ENCODE measurements at places on chromosomes 2 and 18.

DNA sequence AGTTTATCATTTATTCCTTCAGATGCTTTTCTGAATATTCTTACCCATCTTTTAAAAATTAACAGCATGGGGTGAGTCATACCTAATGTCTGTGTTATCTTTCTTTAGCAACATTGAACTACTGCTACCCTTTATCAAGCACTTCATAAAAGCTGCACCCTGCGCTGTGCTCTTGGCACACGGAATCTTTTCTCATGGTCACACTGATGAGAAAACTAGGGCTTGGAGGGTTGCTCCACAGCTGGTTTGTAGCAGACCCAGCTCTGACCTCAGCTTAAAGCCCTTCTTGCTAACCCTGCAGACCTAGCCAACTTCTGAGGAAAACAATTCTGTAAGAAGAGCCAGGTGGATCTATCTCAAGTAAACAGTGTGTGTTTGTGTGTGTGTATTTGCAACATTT is 106.3 kb downstream of the RNF144A start:
- no peak for DNase-seq

GRCh38 chr2:175025946-175026345 is 20.8 kb upstream of the CHN1 start:
- no peak for DNase-seq

DNA sequence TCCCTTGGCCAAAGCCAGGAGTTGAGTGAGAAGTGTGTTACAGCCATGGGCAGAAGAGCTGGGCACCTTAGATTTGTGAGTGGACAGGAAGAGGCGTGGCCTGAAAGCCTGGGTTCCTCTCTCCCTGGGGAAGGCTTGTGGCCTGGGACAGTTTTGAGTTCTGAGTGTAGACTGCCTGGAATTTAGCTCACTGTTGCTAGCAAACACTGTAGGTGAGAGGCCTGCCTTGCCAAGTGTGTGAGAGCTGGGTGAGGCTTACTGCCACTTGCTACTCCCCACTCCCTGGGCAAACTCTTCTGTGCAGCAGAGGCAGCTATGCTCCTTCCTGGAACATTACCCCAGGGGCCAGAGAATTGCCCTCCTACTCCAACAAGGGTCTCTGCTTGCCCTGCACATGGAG is 150.0 kb upstream of the GALNT5 start:
- no peak for DNase-seq

GRCh38 chr2:64669288-64669687 is 15.6 kb upstream of the SERTAD2 start:
- DNase-seq: no peak

DNA sequence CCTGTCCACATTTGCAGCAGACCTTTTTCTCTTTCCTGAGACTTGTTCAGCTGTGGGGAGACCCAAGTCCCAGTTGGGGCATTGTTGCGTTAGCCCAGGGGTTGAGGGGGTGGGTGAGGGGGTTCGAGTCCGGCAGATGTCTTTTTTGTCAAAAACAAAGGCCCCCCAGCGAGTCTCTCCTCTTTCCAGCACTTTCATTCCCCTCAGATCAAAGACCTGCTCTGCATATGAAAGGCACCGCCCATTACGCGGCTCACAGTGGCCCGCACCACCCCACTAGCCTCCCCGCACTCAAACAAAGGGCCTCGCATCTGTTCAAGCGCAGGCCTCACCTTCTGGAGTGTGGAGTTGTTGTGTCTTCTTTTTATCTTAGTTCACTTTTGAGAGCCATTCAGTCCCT is 25.2 kb downstream of the TRABD2A start:
- DNase-seq: no peak

- no peak for DNase-seq
These were observed 96.0 kb upstream of the OTOS start for GRCh38 chr2:240236217-240237111.

DNA sequence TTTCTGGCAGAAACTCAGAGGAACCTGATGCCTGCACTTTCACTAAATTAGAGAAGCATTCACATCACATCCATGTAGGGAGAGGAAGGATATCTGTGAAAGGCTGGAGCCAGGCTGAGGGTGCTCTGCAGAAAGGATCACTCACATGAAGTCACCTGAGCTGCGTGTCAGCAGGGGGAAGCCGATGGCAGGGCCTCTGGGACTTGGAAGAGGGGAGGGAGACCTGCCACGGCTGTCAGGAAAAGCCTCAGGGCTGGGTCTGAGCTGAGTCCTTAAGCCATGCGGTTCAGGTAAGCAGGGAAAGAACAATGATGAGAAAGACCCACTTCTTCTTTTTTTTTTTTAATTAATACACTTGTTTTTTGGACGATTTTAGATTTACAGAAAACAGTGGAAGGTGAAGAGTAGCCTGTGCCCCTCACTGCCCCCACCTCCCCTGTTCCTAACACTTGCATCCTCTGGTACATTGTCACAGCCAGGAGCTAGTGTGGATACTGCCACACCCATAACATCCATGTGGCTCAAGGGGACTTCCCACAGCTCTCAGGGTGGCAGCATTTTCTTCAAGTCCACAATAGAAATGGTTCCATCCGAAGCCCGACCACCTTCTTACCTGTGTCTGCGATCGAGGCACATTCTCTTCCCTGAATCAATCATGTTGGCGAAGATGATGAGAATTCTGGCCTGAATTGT is 156.5 kb upstream of the TPO start:
- no peak for DNase-seq

DNA sequence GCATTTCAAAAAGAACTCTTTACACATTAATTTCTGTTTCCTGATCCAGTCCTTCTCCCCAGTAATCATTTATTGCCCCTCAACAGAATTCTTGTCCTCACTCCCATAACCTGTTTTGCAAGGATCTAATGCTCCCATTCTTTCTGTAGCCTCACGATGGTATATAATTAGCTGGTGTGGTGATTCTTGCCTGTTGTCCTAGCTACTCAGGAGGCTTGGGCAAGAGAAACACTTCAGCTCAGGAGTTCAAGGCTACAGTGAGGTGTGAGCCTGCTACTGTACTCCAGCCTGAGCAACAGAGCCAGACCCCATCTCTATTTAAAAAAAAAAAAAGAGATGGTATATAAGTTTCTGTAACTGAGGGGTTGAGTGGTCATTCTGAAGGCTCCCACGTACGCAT is 7.7 kb upstream of the TRAPPC8 start:
- no peak for DNase-seq

DNA sequence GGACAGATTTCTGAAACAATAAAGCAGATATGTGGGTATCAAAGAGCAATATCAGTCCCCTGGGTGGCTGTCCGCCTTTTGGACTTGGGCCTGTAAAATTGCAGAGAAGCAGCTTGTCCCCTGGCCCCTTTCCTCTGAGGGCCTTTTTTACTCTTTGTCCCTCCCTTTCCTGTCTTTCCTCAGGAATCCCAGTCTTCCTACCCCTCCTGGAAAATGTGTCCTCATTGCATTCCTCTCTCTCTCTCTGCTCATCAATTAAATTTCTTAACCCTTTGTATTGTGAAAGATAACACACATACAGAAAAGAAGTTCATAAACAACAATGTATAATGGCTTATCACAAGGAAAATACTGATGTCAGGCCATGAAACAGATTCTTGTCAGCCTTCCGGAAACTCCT is 3.0 kb upstream of the GRB14 start:
- DNase-seq: no peak

DNA sequence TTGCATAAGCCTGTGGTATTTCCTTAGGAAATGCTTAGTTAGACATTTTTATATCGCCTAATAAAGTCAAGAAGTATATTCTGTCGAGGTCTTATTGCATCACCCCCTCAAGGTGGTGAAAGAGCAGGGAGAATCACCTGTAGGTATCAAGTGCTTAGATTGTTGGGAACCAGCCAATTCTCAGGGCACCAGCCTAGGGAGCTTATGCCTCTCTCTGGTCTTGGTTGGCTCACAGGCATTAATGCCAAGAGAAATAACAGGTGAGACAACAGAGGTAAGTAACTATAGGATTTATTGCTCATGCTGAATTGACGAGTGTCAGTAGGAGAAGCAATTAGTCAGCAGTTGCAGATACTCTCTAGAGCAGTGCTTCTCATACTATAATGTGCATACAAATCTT is 663.3 kb upstream of the ZNF804A start:
- no peak for DNase-seq

DNA sequence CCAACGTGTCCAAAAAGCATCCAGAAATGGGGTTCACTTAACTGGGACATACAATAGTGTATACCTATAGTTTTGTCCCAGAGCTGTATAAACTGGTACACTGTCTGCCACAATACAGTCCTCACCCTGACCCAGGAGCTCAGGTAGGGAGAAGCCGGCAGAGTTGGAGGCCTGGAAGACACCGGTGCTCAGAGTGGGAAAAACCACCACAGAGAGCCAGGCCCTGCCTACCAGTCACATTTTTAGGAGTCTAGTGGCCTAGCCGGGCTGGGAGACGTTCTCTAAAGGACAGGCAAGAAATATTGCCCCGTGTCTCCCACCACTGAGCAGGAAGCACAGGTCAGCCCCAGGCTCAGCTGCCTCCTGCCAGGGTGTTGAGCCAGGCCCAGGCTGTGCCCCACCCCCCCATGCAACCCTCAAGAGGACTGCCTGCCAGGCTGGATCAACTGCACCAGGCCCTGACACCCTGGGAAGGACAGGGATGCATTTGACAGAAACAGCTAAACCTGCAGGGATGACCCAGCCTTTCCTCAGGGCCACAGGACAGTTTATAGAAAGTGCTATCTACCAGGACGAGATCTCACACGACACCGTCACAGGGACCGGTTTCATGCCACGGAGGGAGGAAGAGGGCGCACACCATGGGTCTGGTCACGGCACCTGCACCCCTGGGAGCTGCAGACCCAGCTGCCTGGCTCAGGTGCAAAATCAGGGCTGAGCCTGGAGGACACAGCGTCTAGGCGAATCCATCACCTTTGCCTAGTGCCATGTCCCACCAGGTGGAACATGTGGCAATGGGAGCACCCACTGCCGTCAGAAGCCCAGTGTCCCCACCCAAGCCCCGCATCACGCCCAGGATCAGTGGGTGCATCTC is 89.9 kb downstream of the TMEM18 start:
- DNase-seq: no peak

DNA sequence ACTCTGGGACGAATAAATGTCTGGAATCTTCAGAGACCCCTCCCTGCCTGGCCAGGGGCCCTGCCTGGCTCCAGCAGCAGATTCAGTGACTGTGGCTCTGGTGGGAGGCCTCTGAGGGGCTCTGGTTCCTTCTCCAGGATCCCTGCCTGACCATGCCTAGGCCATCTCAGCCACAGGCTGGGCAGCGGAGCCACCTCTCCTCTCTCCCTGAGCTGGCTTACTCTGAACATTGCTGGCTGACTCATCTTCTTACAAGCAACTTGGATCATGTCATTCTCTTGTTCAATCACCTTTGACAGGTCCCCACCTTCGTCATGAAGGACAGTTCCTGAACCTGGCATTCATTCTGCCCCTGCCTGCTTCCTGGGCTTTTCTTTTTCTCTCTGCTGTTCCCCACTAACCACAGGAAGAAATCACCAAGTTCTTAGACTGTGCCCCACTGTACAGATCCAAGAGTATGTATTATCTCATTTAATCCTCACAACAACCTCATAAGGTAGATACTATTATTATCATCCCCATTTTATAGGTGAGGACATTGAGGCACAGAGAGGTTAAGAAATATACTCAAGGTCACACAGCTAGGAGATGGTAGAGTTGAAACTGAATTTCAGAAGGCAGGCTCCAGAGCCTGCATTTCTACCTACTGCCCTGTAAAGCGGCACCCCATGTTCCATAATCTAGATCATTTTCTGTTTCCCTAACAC is 155.5 kb upstream of the SMAD2 start:
- no peak for DNase-seq

GRCh38 chr2:108629417-108629816 is 89.9 kb upstream of the RANBP2 start:
- DNase-seq: no peak

- no peak for DNase-seq
These were observed 142.8 kb downstream of the TMEM17 start for GRCh38 chr2:62363166-62363565.

DNA sequence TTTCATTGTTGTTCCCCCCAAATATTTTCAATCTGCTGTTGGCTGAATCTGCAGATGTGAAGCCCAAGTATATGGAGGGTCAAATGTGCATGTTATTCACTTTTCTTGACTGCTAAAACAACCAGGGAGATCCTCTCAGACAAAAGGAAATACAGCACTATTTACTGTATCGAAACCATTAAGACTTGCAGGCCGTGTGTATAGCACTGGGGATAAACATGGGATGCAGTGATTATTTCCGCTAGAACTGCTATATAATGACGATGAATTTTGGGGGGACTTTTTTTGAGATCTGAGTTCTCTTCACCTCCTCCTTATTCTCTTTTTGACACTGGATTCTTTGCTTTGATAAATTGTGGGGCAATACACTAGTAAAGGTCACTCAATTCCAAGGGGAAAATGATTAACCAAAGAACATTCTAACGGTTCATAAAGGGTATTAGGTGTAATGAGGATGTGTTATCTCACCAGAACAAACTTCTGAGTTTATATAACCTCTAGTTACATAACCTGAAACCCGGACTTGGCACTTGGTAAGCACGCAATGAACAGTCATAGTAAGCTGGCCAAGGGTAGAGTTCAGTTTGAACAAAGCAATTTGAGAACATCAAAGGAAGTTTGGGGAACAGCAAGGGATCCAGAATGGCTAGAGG is 3.5 kb upstream of the UGT1A1 start:
- no peak for DNase-seq

- no peak for DNase-seq
These were observed 338.6 kb upstream of the MMADHC start for GRCh38 chr2:149926149-149926548.

GRCh38 chr2:216339456-216340279 is 32.6 kb downstream of the MARCHF4 start:
- peak; percentile 42 for DNase-seq

DNA sequence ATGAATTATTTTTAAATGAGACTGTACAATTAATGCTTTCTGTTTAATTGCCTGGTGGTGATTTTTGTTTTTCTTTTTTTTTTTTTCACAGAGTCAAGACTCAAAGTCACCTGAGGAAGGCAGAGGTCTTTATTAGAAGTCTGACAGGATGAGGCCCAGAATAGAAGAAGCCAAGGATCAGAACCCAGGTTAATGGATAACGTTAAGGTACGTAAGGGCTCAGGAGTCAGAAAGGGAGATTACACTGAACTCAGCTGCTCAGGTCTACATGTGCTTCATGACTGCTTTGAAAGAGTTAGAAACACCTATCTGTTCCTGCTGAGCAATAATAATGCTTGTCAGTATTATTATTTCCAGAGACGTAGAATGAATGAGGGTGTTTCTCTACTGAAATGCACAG is 196.5 kb downstream of the LRATD1 start:
- DNase-seq: no peak

GRCh38 chr2:62343636-62344337 is 147.9 kb downstream of the B3GNT2 start:
- no peak for DNase-seq

Measured in H54 (cell line).